ENCODE measurements at places on chromosomes 4 and X.

- no peak for DNase-seq
Observed at GRCh38 chr4:61555789-61556188, 355.7 kb downstream of the ADGRL3 start.

DNA sequence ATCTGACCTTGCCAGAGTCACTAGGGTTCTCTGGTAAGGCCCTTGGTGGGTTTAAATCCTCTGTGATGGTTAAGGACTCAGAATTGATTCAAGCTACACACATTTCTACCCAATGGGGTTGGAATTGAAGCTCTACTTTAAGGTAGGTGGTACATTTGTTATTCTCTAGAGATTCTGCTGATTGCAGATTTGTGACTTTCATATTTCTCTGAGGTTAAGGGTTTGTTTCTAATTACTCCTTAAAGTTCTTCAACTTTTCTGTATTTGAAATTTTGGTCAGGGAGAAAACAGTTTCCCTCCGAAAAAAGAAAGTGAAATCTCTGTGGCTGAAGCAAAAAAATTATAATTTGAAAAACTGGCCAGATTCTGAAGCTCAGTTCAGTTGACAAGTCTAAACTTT, 25.8 kb upstream of the USP46 start:
- DNase-seq = no peak

DNA sequence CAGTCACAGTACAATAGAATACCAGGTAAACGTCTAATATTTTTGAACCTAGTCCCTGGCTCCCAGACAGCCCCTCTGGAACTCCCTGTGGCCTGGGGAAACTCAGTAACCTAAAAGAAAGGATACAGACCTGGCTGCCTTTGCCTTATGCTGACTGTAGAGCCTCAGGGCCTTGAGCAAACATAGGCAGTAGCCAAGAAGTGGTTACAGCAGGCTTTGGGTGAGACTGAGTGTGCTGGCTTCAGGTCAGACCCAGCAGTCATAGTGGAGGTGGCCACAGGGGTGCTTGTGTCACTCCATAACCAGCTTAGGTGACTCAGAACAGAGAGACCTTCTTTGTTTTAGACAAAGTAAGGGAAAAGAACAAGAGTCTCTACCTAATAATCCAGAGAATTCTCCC, 141.8 kb upstream of the PRDX4 start:
- DNase-seq = no peak

- peak; percentile 81 for DNase-seq
Observed at GRCh38 chr4:128385683-128386304, 98.2 kb upstream of the PGRMC2 start.

- peak; percentile 22 for DNase-seq
Observed at GRCh38 chr4:25913056-25913850, 767 bp upstream of the SMIM20 start.

All from AG10803 (cell line).